ENCODE measurements at places on chromosomes 1 and 21.
A peak's percentile ranks its signal among the peaks of the same experiment; 100 is the strongest.

GRCh38 chr21:46254208-46254975 is 25.8 kb upstream of the LSS start:
- H3K36me3 ChIP-seq: peaks cover 36% of the 10 kb centered on the region
- no peaks in the 10 kb centered on the region for H3K27me3 ChIP-seq
- DNase-seq: no peak
- no peaks in the 10 kb centered on the region for H3K4me1 ChIP-seq
- H3K4me3 ChIP-seq: no peak overlapping the region
- H3K27ac ChIP-seq: no peak overlapping the region

DNA sequence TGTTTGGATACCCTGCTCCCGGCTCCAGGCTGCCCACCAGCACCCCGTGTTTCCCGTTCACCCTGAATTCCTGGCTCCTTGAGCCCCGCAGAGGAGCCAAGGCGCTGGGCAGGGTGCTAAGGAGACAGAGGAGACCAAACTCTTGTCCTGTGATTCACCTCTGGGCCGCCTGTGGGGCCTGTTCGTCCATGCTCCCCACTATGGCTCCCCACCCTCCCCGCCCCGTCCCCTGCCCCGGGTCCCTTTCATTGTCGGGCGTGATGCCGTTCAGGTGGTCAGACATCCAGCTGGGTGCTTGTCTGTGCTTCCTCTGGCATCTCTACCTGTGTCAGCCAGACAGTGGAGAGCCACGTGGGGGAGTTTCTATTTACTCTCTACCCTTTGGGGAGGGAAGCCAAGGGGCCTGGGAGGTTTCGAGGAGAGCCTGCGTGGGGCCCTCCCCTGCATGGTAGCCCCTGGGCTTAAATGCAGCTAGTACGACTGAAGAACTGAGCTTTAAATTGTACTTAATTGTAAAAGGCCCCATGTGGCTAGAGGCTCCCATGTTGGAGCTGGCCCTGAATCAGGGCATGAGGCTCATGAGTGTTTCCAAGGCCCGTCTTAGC is 221.4 kb upstream of the TMEM51 start:
- no peak for DNase-seq
- peaks cover 42% of the 10 kb centered on the region for H3K4me1 ChIP-seq
- no peaks in the 10 kb centered on the region for H3K36me3 ChIP-seq

DNA sequence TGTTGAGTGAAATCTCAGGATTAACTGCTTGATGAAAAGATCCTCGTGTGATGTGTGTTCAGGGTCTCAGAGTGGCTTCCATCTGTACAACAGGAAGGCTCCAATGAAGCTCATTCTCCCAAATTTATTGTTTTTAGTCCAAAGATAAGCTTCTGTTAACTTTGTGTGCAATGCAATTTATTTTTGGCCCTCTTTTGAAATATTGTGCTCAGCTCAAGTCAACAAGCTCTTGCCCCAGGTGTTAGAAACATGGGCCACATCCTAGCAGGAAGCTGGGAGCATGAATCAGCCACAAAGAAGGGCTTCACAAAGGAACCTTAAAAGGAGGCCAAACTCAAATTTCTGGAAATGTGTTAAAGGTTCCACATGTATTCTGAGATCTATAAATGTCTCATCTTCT is 135.7 kb downstream of the PCP4 start:
- H3K27me3 ChIP-seq: peaks cover 7% of the 10 kb centered on the region
- no peaks in the 10 kb centered on the region for H3K4me1 ChIP-seq
- H3K27ac ChIP-seq: no peak overlapping the region
- DNase-seq: no peak
- no peaks in the 10 kb centered on the region for H3K36me3 ChIP-seq

GRCh38 chr1:88275259-88275862 is 408.7 kb upstream of the PKN2 start:
- no peak overlapping the region for H3K27ac ChIP-seq
- no peaks in the 10 kb centered on the region for H3K27me3 ChIP-seq

DNA sequence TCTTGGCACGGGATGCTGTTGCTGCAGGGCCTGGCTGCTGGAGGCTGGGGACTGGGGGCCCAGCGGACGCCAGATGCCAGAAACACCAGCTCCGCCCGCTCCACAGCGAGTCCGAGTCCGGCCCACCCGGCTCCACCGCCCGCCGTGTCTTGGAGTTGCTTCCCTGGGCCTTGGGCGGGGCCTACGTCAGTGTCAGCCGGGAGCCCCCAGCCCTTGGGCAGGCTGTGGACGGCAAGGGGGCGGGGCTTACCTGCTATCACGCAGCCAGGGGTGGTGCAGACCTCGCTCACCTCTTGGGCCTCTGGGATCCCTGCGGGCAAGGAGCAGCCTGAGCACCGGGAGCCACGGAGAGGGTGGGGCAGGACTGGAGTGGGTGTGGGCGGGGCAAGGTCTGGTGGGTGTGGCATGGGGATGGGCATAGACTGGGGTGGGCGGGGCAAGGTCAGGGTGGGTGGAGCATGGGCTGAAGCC is 21.8 kb downstream of the MMEL1 start:
- no peak for DNase-seq
- H3K4me1 ChIP-seq: no peaks in the 10 kb centered on the region
- H3K36me3 ChIP-seq: no peaks in the 10 kb centered on the region

- H3K36me3 ChIP-seq: no peaks in the 10 kb centered on the region
- no peak for DNase-seq
- peak within 1 kb of the TSS; percentile 95 for H3K27ac ChIP-seq
These were observed at the start of gene CRYBG2 for GRCh38 chr1:26353976-26354820. Gene CRYBG2 (minus strand): TSS chr1:26354130. CDS start chr1:26346657, 7,473 bp downstream.

GRCh38 chr1:185139246-185139645 is 17.5 kb downstream of the TRMT1L start:
- H3K4me1 ChIP-seq: no peaks in the 10 kb centered on the region
- no peaks in the 10 kb centered on the region for H3K27me3 ChIP-seq
- DNase-seq: no peak
- no peak overlapping the region for H3K27ac ChIP-seq
- peaks cover 8% of the 10 kb centered on the region for H3K36me3 ChIP-seq

GRCh38 chr1:229557200-229557850 is 1.2 kb downstream of the ABCB10 start:
- no peak for DNase-seq
- H3K4me1 ChIP-seq: peaks cover 29% of the 10 kb centered on the region
- no peaks in the 10 kb centered on the region for H3K36me3 ChIP-seq
- H3K27me3 ChIP-seq: no peaks in the 10 kb centered on the region

DNA sequence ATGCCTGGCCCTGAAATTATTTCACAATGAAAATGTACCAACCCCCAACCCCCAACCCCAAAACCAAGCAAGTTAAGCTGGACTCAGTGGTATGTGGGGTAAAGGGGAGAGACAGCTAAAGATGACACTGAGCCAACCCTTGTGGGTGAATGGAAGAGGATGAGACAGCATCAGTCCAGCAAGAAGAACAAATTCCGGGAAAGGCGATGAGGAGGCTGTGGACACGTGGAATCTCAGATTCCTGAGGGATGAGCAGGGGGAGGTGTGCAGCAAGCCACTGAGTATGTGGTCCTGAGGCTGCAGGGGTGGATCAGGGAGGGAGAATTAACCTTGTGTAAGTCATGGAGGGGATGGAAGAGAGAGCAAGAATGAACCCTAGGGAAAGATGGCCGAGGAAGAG is 14.4 kb upstream of the ZNF362 start:
- no peak for DNase-seq
- H3K27me3 ChIP-seq: no peaks in the 10 kb centered on the region
- no peaks in the 10 kb centered on the region for H3K36me3 ChIP-seq
- H3K27ac ChIP-seq: no peak overlapping the region

DNA sequence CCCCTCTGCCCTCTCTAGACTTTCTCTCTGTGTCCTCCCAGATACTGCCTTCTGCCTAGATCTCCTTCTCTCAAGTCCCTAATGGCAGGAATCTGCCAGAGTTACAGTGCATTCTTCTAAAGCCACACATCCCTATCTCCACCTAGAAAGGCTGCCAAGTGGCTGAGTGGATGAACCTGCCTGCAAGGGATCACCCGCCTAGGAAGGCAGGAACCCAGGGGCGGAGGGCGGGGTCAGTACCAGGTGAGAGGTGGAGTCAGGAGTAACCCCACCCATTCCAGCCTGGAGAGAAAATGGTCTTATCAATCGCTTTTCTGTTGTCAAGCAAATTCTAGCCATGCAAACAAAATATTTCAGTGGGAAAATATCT is 60.8 kb downstream of the BCAR3 start:
- H3K4me1 ChIP-seq: peaks cover 61% of the 10 kb centered on the region
- H3K27me3 ChIP-seq: no peaks in the 10 kb centered on the region
- H3K27ac ChIP-seq: peak overlapping the region; percentile 84

- H3K36me3 ChIP-seq: peaks cover 3% of the 10 kb centered on the region
- no peaks in the 10 kb centered on the region for H3K27me3 ChIP-seq
- peak overlapping the region; percentile 28 for H3K27ac ChIP-seq
- H3K4me1 ChIP-seq: peaks cover 21% of the 10 kb centered on the region
- no peak for DNase-seq
These were observed 3.3 kb upstream of the B4GALT3 start for GRCh38 chr1:161180639-161181038.

DNA sequence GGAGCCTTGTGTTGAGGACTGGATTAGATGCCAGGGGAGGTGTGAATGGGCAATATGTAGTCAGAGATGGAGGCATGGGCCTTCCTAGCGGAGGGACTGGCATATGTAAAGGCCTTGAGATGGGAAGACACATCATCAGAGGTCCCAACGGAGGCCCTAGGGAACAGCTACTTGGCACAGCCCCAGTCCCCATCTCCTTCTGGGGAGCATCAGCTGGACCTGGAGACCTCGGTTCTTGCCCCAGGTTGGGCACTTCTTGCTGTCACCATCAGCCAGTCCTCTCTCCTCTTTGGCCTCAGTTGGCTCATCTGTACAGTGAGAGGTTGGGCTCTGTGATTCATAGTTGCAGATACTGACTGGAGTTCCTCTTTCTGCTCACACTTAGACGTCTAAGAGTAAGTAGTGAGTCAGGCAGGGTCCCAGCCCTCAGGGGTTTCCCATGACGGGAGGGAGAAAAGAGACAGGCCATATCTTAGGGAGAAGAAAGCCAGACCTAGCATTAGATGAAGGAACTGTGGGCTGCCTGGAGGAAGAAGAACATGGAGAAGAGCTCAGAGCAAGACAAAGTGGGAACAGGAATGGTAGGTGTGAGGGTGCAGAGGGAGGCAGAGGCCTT is 3.4 kb upstream of the MARCKSL1 start:
- H3K36me3 ChIP-seq: peaks cover 3% of the 10 kb centered on the region
- H3K27me3 ChIP-seq: no peaks in the 10 kb centered on the region
- H3K4me3 ChIP-seq: no peak overlapping the region
- H3K27ac ChIP-seq: no peak overlapping the region

- no peaks in the 10 kb centered on the region for H3K36me3 ChIP-seq
- H3K4me3 ChIP-seq: peak overlapping the region; percentile 78
- H3K27ac ChIP-seq: no peak overlapping the region
These were observed 28.3 kb upstream of the PPM1J start for GRCh38 chr1:112743174-112744008.

GRCh38 chr1:204983136-204983535 is 59.9 kb upstream of the CNTN2 start:
- no peak overlapping the region for H3K27ac ChIP-seq
- no peaks in the 10 kb centered on the region for H3K4me1 ChIP-seq
- H3K36me3 ChIP-seq: no peaks in the 10 kb centered on the region
- peaks cover 12% of the 10 kb centered on the region for H3K27me3 ChIP-seq
- H3K4me3 ChIP-seq: no peak overlapping the region

DNA sequence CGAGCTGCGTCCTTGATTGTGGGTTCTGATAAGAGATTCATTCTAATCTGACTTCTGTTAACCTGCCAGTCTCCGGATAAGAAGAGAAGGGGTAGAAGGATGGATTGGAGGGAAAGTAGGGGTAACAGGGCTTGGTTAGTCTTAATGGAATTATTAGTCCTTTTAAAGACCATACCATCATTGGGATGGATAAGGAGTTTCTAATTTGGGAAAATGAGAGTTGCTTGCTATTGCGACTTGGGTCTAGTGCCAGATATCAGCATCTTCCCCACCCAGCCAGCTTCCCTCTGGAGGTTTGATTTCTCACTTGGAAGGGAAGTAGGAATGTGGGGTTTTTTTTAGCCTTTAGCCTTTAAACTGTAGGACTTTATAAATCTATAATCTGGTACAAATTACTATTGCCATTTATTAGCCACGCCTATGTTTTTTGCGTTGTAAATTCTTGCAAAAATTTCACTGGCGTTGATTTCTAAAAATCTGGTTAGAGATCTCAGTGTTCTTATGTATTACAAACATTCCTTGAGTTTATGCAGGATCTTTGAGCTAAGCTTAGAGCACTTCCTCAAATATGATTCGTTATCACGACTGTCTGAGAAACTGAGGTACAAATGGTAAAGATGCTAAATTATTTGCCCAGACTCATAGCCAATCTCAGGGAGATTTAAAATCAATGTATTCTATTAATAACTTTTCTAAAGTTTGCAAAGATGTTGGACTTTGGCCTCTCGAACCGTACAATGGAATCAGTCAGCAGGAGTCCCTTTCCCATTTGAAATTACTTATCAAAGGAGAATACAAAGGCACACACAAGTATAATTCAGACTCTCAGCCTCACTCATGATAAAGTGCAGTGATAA is 1.3 kb downstream of the FAM20B start:
- peak overlapping the region; percentile 91 for H3K27ac ChIP-seq
- peak overlapping the region; percentile 94 for H3K4me3 ChIP-seq
- DNase-seq: no peak
- no peaks in the 10 kb centered on the region for H3K36me3 ChIP-seq
- peaks cover 3% of the 10 kb centered on the region for H3K27me3 ChIP-seq

GRCh38 chr1:119008483-119009311 is 20.6 kb upstream of the TBX15 start:
- peak overlapping the region; percentile 60 for H3K27ac ChIP-seq
- H3K4me1 ChIP-seq: peaks cover 12% of the 10 kb centered on the region
- peak overlapping the region; percentile 85 for H3K4me3 ChIP-seq
- DNase-seq: no peak
- peaks cover 96% of the 10 kb centered on the region for H3K27me3 ChIP-seq

DNA sequence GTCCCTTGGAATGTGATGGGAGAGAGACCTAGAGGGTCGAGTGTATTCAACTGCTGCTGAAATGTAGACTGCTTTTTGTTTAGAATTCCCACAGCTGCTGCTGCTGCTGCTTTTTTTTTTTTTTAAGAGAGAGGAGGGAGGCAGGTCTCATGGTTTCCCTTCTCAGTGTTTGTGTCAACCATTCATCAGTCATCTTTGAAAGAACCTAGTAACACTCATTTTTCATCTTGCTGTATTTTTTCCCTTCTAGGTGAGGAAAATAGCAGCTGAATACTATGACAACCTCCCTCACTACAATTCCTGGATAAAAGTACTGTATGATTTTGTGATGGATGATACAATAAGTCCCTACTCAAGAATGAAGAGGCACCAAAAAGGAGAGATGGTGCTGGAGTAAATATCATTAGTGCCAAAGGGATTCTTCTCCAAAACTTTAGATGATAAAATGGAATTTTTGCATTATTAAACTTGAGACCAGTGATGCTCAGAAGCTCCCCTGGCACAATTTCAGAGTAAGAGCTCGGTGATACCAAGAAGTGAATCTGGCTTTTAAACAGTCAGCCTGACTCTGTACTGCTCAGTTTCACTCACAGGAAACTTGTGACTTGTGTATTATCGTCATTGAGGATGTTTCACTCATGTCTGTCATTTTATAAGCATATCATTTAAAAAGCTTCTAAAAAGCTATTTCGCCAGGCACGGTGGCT is 9.2 kb downstream of the DEGS1 start:
- peaks cover 27% of the 10 kb centered on the region for H3K36me3 ChIP-seq
- peaks cover 12% of the 10 kb centered on the region for H3K4me1 ChIP-seq
- no peak for DNase-seq
- peak overlapping the region; percentile 41 for H3K27ac ChIP-seq

GRCh38 chr21:33139084-33139483 is 69.1 kb downstream of the OLIG1 start:
- peaks cover 62% of the 10 kb centered on the region for H3K27me3 ChIP-seq
- no peak overlapping the region for H3K27ac ChIP-seq
- H3K36me3 ChIP-seq: no peaks in the 10 kb centered on the region
- no peak overlapping the region for H3K4me3 ChIP-seq
